ENCODE measurements at places on chromosomes 4 and X. TPM values are rescaled to one million over a fixed set of nuclear protein-coding genes. Genes with fewer than 3 reads are reported as not detected.

DNA sequence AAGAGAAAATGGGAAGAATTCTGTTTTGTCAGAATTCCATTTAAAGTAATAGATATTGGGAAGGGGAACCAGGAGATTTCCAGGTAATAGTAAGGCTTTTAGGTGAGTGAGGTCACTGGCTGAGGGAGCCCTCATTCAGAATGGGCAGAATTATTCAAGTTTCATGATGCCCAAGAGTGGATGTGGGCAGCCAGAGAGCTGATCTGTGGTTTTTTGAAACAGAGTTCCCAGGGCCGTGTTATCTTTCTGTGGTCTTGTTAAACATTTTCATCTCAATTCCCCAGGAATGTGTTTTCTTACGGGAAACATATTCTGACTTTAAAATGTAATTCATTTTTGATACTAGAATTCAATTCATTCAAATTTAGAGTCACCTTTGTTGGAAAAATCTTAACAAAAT, 182.0 kb upstream of the AADAT start:
- H3K4me1 ChIP-seq: no peaks in the 10 kb centered on the region
- no peaks in the 10 kb centered on the region for H3K36me3 ChIP-seq
- no peak for DNase-seq
- H3K27me3 ChIP-seq: no peaks in the 10 kb centered on the region
- no peak overlapping the region for H3K27ac ChIP-seq

DNA sequence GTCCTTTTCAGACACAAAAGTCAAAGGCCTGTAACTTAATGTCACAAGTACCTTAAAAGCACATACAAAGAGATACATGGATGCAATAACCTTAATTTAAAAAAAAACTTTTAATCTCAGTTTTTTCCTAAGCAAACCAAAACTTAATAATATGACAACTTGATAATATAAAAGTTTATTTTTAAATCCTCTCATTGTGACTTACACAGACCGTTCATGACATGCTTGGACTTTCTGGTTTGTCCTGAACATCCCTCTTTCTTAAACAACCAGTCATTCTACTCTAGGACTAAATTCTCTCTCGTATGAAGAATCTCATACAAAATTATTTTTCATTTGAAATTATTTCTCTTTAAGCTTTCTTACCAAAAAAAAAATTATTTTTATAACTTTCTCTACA, 43.1 kb upstream of the CYP2U1 start:
- H3K27ac ChIP-seq: no peak overlapping the region
- DNase-seq: peak; percentile 18
- H3K36me3 ChIP-seq: peaks cover 4% of the 10 kb centered on the region
- H3K4me3 ChIP-seq: no peak overlapping the region

DNA sequence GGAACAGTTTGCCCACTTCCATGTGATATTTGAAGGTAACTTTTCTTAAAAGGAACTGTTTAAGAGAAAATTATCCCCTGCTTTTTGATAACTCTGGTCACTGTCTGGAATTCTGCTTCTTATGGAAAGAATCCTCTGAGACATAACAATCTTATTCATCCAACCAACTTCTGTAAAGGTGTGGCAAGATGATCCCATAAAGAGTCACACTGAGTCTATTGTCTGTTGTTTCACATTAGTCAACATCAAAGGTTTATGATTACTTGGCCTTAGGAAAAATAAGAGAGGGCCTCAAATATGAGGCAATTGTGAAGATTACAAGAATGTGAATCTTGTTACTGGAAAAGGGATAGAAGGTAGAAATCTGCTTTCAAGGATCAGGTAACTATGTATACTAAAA, 88.0 kb upstream of the MAGEB18 start:
- no peak for DNase-seq
- no peaks in the 10 kb centered on the region for H3K4me1 ChIP-seq
- no peak overlapping the region for H3K4me3 ChIP-seq
- no peaks in the 10 kb centered on the region for H3K27me3 ChIP-seq
- H3K27ac ChIP-seq: no peak overlapping the region

- H3K27me3 ChIP-seq: peaks cover 3% of the 10 kb centered on the region
- DNase-seq: no peak
- no peaks in the 10 kb centered on the region for H3K36me3 ChIP-seq
- H3K4me3 ChIP-seq: no peak overlapping the region
- H3K4me1 ChIP-seq: no peaks in the 10 kb centered on the region
Observed at GRCh38 chr4:16785793-16786527, 112.5 kb downstream of the LDB2 start.

DNA sequence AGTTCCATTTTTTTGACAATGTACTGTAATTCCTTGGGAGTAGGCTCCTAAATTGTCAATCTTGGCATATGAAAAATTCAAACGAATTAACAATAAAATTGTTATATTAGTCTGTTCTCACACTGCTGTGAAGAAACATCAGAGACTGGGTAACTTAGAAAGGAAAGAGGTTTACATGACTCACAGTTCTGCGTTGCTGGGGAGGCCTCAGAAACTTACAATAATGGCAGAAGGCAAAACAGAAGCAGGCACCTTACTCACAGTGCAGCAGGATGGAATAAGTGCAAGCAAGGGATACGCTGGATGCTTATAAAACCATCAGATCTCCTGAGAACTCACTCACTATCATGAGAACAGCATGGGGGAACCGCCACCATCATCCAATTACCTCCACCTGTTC, 246.4 kb upstream of the TRAM1L1 start:
- H3K4me3 ChIP-seq: no peak overlapping the region
- H3K27ac ChIP-seq: no peak overlapping the region
- H3K36me3 ChIP-seq: no peaks in the 10 kb centered on the region
- no peaks in the 10 kb centered on the region for H3K4me1 ChIP-seq

DNA sequence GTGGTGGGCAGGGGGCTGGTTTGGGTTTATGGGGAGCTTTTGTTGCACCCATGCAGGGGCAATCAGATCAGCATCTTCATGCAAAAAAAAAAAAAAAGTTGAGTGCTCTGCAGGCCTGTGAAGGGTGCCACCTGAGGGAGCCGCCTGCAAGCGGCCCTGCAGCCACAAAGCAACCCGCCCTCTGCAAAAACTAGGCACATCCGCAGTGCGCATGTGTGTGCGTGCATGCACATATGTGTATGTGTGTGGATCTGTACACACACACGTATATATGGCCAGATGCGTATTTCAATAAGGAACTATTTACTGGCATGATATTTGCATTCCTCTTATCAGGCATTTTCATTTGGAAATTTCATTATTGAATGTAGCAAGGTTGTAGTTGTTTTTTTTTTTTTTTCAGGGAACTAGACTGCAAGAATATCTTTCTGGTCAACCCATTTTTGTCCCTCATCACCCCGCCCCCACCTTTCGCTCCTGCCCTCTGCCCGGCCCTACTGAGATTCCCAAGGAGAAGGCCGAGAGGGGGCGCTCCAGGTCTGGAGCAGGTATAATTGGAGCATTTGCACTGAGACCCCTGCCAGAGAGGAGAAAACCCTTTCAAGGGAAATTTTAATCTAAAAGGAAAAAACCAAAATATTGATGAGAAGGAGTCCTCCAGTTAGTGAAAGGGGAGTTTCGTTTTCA, 18.1 kb downstream of the CCNQ start:
- DNase-seq: peak; percentile 20
- H3K27ac ChIP-seq: no peak overlapping the region
- H3K27me3 ChIP-seq: no peaks in the 10 kb centered on the region
- H3K4me1 ChIP-seq: peaks cover 19% of the 10 kb centered on the region
- no peak overlapping the region for H3K4me3 ChIP-seq
- peaks cover 5% of the 10 kb centered on the region for H3K36me3 ChIP-seq

GRCh38 chrX:9465380-9466123, 694 bp downstream of the TBL1X start:
- H3K4me3 ChIP-seq: peak overlapping the region; percentile 74
- H3K27me3 ChIP-seq: no peaks in the 10 kb centered on the region

DNA sequence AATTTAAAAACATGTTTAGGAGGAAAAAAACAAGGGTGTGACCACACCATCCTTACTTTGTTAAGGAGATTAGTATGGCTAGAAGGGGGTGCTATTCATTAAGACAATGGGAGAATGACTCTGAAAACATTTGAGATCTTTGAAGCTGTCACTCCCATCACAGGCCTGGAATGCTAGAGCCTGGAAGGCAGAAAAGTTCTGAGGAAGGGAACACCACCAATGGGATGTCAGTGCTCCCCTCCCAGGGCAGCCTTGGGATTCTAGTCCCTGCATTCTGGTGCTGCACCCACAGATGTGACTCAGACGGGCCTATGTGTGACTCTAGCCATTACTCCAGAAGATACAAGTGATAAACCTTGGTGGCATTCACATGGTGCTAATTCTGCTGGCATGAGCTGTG, 162.2 kb upstream of the ANXA10 start:
- no peaks in the 10 kb centered on the region for H3K4me1 ChIP-seq
- no peaks in the 10 kb centered on the region for H3K36me3 ChIP-seq
- H3K4me3 ChIP-seq: no peak overlapping the region
- H3K27ac ChIP-seq: no peak overlapping the region

The KLF8 gene
- total RNA-seq: 5.4 TPM
